ENCODE measurements at places on chromosomes 12 and 14. TPM values are rescaled to one million over a fixed set of nuclear protein-coding genes. Genes with fewer than 3 reads are reported as not detected.

GRCh38 chr14:55743551-55743950 lies 163.5 kb downstream of the KTN1 start:
- DNase-seq, result no peak

DNA sequence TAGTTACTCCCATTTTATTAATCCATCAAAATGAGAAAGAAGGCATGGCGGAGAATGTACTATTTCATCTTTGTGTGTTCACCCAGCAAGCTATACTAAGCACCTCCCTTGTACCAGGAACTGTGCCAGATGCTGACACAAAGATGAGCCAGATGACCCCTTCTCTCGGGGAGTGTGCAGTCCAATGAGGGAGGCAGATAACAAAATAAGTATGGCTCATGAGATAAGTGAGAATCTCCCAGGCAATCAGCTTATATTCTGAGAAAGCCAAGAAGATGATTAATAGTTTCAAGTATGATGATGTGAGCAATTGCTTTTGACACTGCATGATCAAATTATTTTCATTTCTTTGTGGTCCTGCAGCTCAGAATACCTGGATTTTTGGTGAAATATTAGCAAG lies 1.3 kb upstream of the TMEM233 start:
- no peak for DNase-seq

DNA sequence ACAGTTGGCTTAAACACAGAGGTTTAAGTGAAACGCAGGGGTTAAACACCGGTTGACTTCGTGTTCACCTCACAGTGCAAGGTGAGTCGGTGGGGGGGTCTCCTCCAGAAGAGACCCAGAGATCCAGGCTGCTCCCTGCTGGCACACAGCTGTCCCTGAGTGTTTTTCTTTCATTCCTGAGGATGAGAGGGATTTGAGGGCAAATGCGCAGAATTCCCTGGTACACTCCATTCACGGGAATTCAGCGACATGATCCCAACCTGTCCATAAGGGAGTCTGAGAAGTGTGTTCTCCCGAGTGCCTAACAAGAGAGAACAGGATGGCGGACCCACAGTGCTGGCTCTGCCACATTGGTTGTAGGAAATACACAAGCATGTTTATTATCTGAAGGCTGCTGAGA lies 107.2 kb upstream of the ESRRB start:
- no peak for DNase-seq

KRT75 gene
- total RNA-seq, result not detected

ABHD4 gene
- 19.8 TPM for total RNA-seq

DNA sequence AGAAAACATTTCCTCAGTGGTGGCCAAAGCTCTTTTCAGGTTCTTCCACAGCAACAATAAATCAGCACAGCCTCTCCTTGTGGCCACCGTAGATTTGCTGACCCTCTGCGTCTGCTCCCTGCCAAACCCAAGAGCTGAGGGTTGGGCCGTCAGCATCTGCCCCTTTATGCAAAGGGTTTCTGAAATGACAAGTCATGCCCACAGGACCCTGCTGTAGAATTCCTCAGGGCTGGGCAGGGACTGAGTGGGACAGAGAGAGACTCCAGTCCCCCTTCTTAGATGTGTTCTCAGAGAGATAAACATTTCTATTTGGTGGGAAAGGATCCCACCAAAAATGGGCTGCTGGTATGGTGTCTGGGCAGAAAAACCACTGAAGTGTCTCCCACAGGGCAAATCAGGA lies 233.0 kb upstream of the PLXNC1 start:
- DNase-seq, result no peak

GPD1 gene
- 150 TPM for total RNA-seq

GRCh38 chr14:40188006-40188405 lies 755.8 kb upstream of the FBXO33 start:
- DNase-seq, result no peak

DNA sequence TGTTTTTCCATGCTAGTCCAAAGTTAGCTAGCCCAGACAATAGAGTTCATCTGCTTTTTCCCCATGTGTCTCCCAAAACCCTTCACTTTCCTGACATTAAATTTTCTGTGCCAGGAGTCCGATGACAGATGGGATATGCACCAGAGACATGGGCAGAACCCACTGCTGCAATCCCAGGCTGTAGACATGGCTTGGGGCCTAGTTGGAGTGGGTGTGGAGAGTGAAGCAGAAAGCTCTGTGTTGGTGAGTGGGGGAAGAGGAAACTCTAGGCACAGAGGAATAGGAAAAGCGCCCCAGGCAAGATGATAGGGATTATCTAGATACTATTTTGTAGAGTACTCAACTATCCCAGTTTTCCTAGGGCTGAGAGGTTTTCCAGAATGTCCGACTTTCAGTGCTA lies 4.8 kb upstream of the KRT74 start:
- no peak for DNase-seq

STXBP6 gene
- 23.9 TPM for total RNA-seq

DNA sequence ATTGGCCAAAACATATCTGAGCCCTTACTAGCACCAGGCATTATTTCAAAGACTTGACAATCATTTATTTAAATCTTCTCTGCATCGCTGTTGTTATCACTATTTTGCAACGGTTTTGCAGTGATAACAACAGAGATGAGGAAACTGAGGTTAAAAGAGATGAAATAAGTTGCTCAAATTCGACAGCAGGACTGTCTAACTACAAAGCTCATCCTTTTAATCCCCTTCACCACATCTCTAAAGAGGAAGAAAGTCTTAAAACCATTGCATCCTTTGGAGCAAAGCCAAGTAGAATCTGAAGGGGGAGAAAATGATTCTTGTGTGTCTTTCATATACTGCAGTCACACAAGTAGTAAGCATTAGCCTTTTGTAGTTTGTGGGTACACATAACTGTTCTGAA lies 14.8 kb upstream of the ETNK1 start:
- no peak for DNase-seq

PLEKHG7 gene
- total RNA-seq, result not detected

TRMT5 gene
- total RNA-seq, result 9.8 TPM

DNA sequence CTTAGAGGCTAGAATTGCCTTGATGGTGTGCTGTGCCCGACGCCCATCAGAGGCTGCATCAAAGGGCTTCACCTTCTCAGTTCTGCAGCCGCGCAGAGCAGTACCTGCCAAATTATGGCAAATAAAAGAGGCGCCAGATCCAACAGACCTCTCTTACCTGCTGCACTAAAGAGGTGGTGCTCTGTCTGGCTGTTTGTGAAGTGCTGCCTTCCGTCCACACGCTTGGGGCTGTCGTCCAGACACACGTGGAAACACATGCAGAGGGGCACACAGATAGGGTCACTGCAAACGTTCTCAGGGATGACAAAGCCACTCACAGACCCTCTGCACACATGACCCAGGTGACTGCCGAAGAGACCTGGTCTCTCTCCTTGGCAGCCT lies 617.5 kb downstream of the VRK1 start:
- DNase-seq, result no peak

ZC2HC1C gene
- 7.8 TPM for total RNA-seq
